AG10803 (cell line): ENCODE measurements at places on chromosomes 1 and 21.

- peak; percentile 55 for DNase-seq
These were observed 136.2 kb upstream of the IPO9 start for GRCh38 chr1:201692555-201693394.

DNA sequence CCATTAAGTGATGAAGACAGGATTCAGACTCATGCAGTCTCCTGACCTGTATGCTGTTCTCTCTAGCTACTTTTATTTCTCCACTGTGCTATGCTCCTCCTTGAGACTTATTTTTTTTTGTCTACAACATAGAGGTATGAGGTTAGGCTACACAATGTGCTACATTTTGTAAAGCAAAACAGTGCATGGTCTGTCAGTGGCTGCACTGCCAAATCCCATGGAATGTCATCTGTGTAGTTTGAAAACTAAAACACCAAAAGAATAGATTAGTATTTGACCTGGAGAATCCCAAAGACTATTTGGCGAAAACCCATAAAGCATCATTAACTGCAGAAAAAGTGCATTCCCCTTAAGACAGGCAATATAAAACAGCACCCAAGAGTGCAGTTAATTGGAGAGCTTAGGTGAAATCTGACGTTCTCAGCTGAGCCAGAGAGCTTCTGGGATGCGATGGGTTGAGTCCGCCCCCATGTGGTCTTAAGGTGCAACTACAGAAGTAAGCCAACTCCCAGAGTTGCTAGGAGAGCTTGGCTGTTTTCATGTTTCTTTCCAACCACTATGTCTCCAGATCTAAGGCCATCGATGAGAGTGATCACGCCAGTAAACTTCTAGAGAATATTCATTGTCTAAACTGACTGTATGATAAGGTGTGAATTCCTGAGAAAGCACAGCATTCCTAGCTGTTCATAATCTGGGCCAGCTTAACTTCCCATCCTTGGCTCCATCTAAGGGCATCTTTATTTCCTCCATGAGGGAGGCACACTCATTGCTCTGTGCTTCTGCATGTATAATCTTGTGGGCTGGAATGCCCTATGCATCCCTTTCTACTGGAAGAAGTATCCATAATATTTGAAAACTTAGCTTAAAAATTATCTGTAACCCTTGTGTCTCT is 20.7 kb upstream of the CYP2J2 start:
- DNase-seq = peak; percentile 64

GRCh38 chr1:18234790-18235242 is 127.2 kb downstream of the IGSF21 start:
- DNase-seq = peak; percentile 17

DNA sequence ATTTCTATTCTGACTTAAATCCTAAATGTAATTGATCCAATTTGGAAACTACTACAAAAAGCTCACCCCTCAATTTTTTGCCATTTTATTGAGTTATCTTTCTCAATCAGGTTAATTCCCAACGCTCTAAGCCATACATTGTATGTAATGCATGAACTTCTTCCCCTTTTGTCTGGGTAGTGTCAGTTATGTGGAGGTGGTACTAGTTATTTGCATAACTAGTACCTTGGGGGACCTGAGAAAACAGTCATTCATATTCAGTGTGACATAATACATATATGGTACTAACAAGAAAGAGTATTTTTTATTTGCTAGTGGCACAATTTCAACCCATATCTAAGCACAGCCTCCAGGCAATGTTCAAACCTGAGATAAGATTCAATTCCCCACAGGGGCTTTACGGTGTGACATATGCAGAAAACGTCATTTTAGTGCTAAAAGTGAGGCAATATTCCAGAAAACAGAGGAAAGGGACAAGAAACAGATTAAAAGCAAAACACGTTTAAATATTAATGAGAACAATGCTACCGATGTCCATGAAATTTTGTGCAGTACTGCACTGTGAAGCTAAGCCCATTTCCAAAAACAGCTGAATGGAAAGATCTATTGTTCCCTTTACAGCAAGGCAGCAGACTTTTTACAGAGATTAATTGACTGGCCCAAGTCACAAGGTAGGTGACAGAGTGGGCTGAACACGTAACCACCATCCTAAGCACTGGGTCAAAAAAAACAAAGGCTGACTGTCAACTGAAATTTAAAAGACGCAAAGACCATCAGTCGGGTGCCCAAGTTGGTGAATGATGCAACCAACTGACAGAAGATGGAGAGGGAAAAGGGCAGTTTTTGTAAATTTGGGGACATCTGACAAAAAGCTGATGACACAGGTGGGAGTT is 1.4 kb downstream of the HLCS start:
- no peak for DNase-seq

- peak; percentile 20 for DNase-seq
These were observed 131.1 kb downstream of the HLCS start for GRCh38 chr21:36835383-36835795.

DNA sequence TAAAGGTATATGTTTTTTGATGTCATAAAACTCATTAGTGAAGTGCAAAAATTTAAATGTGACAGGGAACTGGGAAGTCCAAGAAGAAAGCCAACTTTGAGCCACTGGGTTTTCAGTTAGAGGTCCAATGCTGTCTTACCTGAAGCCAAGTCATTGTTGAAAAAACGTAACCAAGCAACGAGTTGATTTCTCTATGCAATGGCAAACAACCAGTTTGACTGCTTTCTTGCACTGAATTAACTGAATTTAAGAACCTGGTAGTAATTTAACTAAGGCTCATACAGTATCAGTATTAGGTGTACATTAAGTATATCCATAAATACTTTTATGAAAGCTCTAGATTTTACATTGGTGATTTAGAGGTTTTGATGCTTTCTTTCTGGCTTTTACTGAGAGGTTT is 20.2 kb upstream of the S1PR1 start:
- no peak for DNase-seq

DNA sequence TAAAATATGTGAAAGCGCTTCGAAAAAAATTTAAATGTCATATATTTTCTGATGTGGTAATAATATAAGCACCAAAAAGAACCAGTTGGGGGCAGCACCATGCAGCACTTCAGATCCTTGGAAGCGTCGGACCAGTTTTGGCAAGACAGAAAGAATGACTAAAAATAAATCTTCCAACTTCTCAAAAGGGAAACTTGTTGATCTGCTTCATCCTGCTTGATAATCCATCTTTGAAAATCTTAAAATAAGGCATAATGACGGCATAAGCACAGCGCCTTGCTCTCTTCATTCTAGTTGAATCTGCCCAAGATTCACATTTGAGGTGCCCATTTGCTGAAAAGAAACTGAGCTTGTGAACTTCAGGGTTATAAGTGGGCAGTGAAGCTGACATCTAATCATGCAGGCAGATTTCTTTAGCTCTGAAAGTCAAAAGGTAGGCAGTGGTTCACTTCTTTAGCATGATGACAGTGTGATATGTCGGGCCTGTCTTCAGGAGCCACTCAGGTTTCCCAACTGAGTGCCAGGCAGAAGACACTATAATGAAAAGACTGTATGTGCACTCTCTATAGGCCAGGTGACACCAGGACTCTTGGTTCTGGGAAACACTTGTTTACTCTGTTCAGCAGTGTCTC is 19.8 kb upstream of the MUTYH start:
- peak; percentile 71 for DNase-seq
